ENCODE measurements at places on chromosomes 5 and 9. TPM values are rescaled to one million over a fixed set of nuclear protein-coding genes. Genes with fewer than 3 reads are reported as not detected.

DNA sequence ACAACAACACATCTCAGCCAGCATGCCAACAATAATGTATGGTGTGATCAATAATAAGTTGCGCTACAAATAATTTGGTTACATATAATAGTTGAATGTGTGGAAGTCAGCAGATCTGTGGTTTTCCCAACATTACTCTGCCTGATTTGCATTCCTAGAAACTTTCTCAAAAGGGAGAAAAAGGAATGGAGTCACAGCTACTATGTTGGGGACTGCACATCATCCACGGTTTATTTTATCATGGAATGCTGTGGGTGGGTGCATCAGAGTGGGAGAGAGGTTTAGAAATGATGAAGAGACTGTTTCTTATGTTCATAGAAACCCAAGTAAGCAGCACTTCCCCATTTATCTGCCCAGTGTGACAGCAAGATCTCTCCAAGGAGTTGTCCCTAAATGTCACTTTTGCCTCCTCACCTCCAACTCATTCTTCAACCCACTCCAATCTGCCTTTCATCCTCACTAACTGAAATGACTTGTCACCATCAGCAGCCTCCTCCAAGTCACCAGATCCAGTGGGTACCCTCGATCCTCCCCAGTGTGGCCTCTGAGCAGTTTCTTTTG lies 2.8 kb upstream of the SPOCK1 start:
- H3K4me3 ChIP-seq = no peak overlapping the region
- no peaks in the 10 kb centered on the region for H3K36me3 ChIP-seq
- no peak for DNase-seq
- no peaks in the 10 kb centered on the region for H3K27me3 ChIP-seq
- no peaks in the 10 kb centered on the region for H3K4me1 ChIP-seq

- DNase-seq = no peak
- no peaks in the 10 kb centered on the region for H3K4me1 ChIP-seq
- H3K27me3 ChIP-seq = no peaks in the 10 kb centered on the region
- H3K4me3 ChIP-seq = no peak overlapping the region
These were observed 28.5 kb upstream of the KIF4B start for GRCh38 chr5:154984946-154985516.

DNA sequence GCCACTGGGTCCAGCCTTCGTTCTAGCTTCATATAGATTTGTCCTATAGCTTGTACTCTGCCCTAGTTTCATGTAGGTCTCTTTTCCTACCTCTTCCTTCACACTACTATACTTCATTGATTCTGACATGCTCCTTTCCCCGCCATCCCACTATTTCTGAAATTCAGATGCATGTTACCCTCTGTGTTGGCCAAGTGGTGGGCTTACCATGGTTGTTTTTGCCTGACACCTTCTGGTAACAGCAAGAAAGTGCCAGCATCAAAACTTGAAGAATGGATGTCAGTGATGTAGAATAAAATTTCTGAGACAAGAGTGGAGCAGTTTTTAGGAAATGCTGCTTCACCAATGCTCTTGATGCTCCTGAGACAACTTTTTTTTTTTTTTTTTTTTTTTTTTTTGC lies 19.5 kb upstream of the SERINC5 start:
- H3K27me3 ChIP-seq = no peaks in the 10 kb centered on the region
- no peaks in the 10 kb centered on the region for H3K4me1 ChIP-seq
- no peak for DNase-seq
- no peaks in the 10 kb centered on the region for H3K36me3 ChIP-seq
- no peak overlapping the region for H3K4me3 ChIP-seq

GRCh38 chr9:81980568-81980967 lies 8.0 kb upstream of the SPATA31D1 start:
- no peak for DNase-seq
- H3K4me3 ChIP-seq = no peak overlapping the region
- H3K27me3 ChIP-seq = no peaks in the 10 kb centered on the region
- no peaks in the 10 kb centered on the region for H3K4me1 ChIP-seq

GRCh38 chr5:65474130-65474711 lies 7.5 kb downstream of the ADAMTS6 start:
- H3K4me1 ChIP-seq = no peaks in the 10 kb centered on the region
- no peaks in the 10 kb centered on the region for H3K27me3 ChIP-seq
- no peak overlapping the region for H3K27ac ChIP-seq
- no peaks in the 10 kb centered on the region for H3K36me3 ChIP-seq
- no peak overlapping the region for H3K4me3 ChIP-seq

GRCh38 chr5:37723162-37723961 lies 116.5 kb downstream of the GDNF start:
- H3K36me3 ChIP-seq = no peaks in the 10 kb centered on the region
- H3K4me1 ChIP-seq = no peaks in the 10 kb centered on the region
- H3K27me3 ChIP-seq = no peaks in the 10 kb centered on the region
- DNase-seq = no peak

The CCDC69 gene
- total RNA-seq = 19.5 TPM

The MCTP1 gene
- 114 TPM for total RNA-seq

The SQSTM1 gene
- total RNA-seq = 874 TPM

The NDFIP1 gene
- total RNA-seq = 53.2 TPM

The NUTM2G gene
- total RNA-seq = not detected

The RLN1 gene
- not detected for total RNA-seq
